ENCODE measurements at places on chromosomes 1 and 21. TPM values are rescaled to one million over a fixed set of nuclear protein-coding genes. Genes with fewer than 3 reads are reported as not detected.

Gene CSMD2
- not detected for total RNA-seq

Gene NPHS2
- total RNA-seq = not detected

Gene SELENON
- 43.7 TPM for total RNA-seq

Gene AMY1C
- total RNA-seq = not detected

Gene HHIPL2
- total RNA-seq = 1.2 TPM

Gene FMN2
- total RNA-seq = 4.6 TPM

Gene SIK1
- 107 TPM for total RNA-seq

Gene RXFP4
- not detected for total RNA-seq

Gene C4BPA
- not detected for total RNA-seq

Gene DNAH14
- total RNA-seq = 42.8 TPM

Gene DYNLT5
- total RNA-seq = not detected

Gene FASLG
- not detected for total RNA-seq

Gene OVAAL
- not detected for total RNA-seq
